NCI-H2171 (cell line): ENCODE measurements at places on chromosomes 1 and 21.

DNA sequence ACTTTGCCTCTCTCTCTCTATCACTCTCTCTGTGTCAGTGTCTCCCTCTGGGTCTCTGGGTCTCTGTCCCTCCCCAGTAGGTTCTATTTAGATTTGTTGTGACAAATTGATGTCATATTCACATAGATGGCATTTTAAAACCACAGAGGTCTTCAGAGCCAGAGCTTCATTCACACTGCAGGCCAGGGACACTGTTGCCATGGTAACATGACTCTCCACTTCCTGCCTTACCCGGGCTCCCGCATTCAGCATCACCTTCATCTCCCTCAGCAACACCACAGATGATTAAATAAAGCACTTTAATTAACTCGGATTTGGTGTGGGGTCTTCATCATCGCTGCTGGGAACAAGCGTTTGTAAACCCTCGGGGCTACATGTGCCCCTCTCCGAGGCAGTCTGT is 132.6 kb downstream of the ETS2 start:
- no peak for DNase-seq

DNA sequence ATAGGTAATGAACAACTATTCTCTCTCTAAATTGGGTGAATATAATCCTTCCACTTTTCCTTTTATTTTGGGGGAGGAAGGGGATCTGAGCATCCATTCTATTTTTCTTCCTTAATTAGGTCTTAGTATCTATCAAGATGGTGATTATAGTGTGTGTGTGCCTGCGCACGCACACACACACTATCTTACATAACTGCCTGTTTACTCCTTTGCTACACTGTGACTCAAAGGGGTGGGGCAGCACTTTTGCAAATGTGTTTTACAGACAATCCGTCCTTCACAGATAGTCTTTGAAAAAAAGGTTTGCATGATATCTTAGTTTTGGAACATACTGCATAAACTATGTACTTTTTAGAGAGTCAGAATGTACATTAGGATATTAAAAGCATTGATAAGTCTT is 191.5 kb downstream of the SDCCAG8 start:
- no peak for DNase-seq

DNA sequence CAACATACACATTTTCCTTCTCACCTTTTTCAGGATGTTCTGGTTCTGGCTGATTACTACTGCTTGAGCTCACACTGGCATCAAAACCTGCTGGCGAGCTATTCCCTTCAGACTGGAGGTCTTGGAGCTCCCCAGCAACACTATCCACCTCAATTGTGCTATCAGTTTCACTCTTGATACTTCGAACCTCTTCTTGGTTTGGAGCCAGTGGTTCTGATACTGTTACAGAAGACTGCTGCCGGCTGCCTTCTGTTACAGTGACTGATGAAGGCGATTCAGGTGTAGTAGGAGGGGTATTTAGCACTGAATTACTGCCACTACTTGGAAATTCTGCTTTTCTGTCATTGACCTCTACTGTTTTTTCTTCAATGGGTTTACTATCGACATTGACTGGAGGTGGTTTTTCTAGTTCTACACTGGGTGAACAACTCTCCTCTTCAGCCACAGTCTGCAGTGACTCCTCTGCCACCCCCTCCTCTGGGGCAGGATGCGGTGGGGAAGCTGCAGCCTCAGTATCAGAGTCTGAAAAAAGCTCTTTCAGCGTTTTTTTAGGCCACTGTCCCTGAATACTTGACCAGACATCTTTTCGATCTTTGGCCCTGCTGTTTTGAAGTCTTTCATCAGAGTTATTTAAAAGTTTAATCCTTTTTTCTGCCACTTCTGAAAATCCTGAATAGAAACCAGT is 20.7 kb upstream of the RBM34 start:
- no peak for DNase-seq

GRCh38 chr1:30437059-30437576 is 286.3 kb downstream of the MATN1 start:
- no peak for DNase-seq

DNA sequence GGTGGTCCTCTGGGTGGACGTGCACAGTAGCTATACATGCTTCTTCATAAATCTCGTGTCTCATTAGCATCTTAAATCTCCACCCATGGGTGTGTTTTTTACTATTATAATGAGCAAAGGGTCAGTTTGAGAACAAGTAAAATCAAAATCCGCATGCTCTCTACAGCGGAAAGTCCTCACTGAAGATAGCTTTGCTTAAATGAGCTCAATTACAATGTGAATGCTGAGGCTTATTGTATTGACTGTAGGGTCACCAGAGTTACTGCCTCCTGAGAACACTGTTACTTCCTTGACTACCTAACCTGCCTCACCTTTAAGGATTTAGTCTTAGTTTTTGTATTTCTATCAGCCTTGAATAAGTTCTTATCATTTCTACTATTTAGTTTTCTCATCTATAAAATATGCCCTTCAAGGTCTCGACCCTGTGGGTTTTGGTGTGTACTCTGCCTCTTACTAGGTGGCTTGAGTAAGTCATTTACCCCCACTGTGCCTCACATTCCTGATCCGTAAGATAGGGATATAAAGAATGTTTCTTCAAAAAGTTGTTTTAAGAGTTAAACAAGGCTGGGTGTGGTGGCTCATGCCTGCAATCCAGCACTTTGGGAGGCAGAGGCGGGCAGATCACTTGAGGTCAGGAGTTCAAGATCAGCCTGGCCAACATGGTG is 7.9 kb downstream of the SLAMF7 start:
- DNase-seq = no peak

- DNase-seq = no peak
Measured at GRCh38 chr1:39833621-39834385, 45.1 kb upstream of the BMP8B start.

GRCh38 chr1:94236013-94236491 is 1.3 kb downstream of the ARHGAP29 start:
- no peak for DNase-seq

DNA sequence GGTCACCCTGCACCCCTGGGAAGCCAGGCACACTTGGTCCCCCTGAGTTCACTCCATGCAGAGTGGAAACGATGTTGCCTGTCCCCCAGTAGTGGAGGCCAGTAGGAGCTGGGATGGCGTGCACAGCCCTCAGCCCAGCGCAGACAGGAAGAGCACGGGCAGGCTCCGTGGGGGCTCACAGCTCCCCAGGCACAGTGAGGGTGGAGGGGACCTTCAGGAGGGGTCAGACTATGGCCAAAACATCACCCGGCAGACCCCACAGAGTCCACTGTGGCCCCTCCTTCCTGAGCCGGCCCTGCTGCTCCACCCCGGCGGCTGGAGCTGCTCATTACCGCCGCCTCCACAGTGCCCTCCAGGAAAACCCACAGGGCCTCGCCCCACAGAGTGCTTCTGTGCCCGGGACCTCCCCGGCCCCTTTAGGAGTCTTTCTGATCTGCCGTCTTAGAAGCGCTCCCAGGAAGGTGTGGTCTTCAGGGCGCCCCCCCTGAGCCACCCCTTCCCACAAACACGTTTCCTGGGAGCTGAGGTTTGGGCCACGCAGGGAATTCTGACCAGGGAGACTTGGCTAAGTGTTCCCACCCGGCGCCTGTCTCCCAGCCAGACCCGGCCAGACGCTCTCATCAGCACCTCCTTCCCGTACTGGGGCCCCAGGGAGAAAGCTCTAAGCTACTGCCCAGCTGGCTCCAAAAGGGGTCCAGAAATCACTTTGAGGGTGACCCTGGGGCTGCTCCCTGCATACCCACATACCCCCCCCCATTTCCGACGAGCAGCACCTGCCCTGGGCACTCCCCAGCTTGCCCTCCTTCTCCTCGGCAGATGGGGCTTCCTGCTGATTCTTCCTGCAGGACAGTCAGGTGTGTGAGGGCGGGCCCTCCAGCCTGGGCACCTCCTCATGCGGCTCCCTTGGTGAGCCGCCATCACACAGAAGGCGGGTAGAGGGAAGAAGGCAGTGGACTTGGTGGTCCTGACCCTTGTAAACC is 38.8 kb downstream of the RIPK4 start:
- no peak for DNase-seq

DNA sequence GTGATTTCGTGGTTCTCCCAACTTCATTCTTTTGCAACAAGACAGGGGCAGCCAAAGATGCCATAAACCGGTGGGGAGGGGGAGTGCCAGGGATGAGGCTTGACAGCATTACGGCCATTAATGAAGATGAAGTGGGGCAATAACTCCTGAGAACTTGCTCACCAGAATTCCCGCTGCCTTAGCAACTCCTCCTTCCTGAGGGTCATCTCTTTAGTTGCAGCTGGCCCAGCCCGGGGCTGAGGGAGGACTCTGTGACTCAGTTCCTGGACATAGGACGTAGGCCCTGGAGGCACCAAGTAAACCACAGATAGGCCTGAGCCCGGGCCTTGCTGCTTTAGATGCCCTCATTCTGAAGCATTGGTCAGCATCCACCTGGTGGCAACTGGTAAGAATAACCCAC is 330.2 kb downstream of the RRAGC start:
- no peak for DNase-seq

DNA sequence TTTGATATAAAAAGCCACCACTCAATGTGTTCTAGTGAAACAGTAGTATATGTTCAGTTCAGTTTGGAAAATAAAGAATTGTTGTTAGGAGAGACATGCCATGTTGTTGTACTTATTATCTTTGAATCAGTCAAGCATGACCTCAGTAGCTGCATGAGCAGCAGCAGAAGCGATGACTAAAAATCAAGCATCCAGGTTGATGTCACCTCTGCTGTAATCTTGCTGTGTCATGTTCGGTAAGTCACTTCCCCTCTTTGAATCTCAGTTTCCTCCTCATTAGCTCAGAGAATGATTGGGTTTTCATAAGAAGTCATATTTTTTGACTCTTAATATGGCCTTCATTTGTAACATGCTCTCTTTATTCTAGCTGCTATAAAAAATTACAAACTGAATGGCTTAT is 428.4 kb upstream of the B3GALT2 start:
- no peak for DNase-seq

GRCh38 chr1:204523605-204524215 is 7.5 kb downstream of the MDM4 start:
- no peak for DNase-seq

DNA sequence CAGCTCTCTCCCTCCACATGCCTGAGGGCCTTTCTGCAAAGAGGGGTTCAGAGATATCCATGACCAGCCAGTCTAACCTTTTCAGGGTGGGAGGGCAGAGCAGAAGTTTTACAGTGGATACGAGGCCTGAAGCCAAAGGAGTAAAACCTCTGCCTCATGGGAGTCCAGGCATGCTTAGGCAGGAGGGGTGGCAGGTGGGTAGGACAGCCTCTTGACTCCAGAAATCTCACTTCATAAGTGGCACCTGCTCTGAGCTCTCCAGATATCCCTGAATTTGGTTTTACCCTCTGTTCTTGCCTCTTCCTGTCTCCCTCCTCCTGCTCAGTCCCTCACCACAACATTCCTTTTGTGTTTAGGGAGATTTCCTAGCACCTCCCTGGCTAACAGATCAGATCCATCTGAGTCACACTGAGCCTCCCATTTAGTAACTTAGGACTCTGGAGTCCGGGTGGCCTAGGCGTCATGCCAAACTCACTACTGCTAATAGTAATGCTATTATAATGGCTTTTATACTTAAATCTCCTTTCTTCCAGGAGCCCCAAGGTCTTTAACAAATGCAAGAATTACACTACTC is 201.0 kb downstream of the HS2ST1 start:
- no peak for DNase-seq

- DNase-seq = peak; percentile 94
Measured at GRCh38 chr1:216723274-216723780, at the start of gene ESRRG. ESRRG (minus strand) TSS chr1:216723429; CDS start chr1:216723299, 130 bp downstream.

DNA sequence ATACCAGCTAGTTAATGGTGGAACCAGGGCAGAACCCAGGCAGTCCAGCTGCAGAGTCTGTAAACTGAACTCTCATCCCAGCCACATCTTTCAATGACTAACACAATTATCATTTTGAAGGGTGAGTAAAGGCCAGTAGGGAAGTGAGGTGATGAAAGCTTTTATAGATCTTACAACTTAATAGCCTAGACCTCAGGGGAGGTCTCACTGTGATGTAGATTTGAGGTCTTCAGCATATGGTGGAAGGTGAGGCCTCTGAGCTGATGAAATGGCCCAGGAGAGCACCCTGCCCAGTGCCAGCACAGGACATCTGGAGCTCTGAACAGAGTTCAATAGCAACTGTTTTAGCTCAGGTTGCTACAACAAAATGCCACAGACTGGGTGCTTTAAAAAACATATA is 44.8 kb upstream of the POU2F1 start:
- no peak for DNase-seq

DNA sequence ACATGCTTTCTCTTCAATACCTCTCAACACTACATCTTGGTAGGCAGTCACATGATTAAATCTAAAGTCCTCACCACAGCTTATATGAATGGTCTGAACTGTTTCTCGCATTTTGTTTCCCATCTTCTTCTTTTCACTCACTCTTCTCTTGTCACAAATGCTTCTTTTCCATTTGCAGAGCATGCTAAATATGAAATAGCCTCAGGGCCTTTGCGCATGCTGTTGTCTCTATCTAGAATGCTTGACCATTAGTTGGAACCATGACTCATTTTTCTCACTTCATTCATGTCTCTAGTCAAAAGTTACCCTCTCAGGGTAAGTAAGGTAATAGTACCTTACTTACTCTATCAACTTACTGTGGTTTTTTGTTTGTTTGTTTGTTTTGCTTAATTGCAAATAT is 239.7 kb downstream of the PTPRC start:
- no peak for DNase-seq

DNA sequence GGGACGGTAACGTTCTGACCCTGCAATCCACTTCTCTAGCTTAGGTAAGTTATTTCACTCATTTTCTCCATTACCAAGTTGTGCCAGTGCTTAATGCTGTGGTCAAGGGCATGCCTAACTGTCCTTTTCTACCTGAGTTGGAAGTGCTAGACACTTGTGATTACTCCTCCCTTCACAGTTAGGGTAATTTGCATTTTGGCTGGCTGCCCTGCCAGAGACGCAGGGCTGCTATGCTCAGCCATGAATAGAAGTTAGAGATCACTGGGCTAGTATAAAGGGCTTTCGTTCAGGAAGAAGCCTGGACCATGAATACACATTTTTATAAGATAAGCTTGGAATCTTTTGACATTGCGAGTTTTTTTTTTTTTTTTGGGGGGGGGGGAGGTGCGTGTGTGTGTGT is 633.2 kb upstream of the NEGR1 start:
- DNase-seq = no peak

DNA sequence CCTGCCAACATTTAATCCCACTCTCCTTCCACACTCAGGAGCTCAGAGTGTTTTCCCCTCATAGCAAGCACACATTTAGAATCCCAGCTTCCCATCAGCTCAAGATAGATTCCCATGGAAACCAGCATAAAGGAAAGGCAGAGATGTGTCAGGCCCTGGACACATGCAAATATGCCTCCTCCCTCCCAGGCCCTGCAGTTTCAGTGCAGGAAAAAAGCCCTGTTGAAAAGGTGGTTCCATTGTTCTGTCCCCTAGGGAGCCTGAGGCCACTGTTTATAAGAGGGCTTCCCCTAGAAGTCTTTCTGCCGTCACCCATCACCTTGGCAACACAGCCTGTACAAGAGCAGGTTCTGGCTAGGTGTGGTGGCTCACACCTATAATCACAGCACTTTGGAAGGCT is 3.6 kb downstream of the CACNA1S start:
- DNase-seq = no peak

- DNase-seq = no peak
Measured at GRCh38 chr1:68100571-68100970, 50.1 kb upstream of the DIRAS3 start.

GRCh38 chr1:85372683-85373377 is 92.1 kb downstream of the DDAH1 start:
- DNase-seq = no peak

- no peak for DNase-seq
Measured at GRCh38 chr1:116819081-116819480, 64.9 kb downstream of the CD2 start.
